Esophagus muscularis mucosa (tissue), 4 donors: ENCODE measurements at places on chromosomes 4 and X. TPM values are rescaled to one million over a fixed set of nuclear protein-coding genes. Genes with fewer than 3 reads are reported as not detected.

GRCh38 chr4:5050520-5051277 is 581 bp upstream of the STK32B start:
- H3K36me3 ChIP-seq: no peaks in the 10 kb centered on the region
- peak overlapping the region; percentile 65 for H3K4me3 ChIP-seq
- peaks cover 5% of the 10 kb centered on the region for H3K27me3 ChIP-seq

GRCh38 chrX:48472851-48473703 is 2.9 kb upstream of the FTSJ1 start:
- DNase-seq: no peak
- H3K27me3 ChIP-seq: no peaks in the 10 kb centered on the region
- no peak overlapping the region for H3K27ac ChIP-seq
- H3K36me3 ChIP-seq: no peaks in the 10 kb centered on the region

POLN gene
- total RNA-seq: 2.9 TPM

POU3F4 gene
- total RNA-seq: not detected

CPXCR1 gene
- not detected for total RNA-seq

- no peak overlapping the region for H3K27ac ChIP-seq
- H3K36me3 ChIP-seq: no peaks in the 10 kb centered on the region
- H3K27me3 ChIP-seq: no peaks in the 10 kb centered on the region
- no peaks in the 10 kb centered on the region for H3K4me1 ChIP-seq
- no peak for DNase-seq
Measured at GRCh38 chrX:7891928-7892327, 35.3 kb downstream of the PNPLA4 start.

GPM6B gene
- 33.2 TPM for total RNA-seq

DNA sequence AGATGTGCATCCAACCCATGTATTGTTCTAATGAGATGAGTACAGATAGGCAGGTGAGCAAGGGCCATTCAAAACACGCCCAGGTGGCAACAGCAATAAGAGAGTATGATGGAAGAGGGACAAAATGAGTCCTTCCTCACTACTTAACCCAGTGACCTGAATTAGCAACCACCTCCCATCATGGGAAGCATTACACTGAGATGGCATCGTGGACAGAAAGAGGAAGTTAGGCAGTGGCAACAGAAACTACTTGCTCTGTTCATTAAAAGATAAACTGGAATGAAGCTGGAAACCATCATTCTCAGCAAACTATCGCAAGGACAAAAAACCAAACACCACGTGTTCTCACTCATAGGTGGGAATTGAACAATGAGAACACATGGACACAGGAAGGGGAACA is 17.2 kb downstream of the RXFP1 start:
- H3K27me3 ChIP-seq: no peaks in the 10 kb centered on the region
- no peaks in the 10 kb centered on the region for H3K4me1 ChIP-seq
- H3K36me3 ChIP-seq: no peaks in the 10 kb centered on the region
- no peak for DNase-seq

OCIAD1 gene
- total RNA-seq: 95.8 TPM

SLC10A7 gene
- 6.2 TPM for total RNA-seq

PABPC1L2B gene
- total RNA-seq: not detected

VSIG4 gene
- 105 TPM for total RNA-seq

- no peaks in the 10 kb centered on the region for H3K36me3 ChIP-seq
- DNase-seq: no peak
- no peak overlapping the region for H3K27ac ChIP-seq
- no peak overlapping the region for H3K4me3 ChIP-seq
Measured at GRCh38 chr4:145299380-145300076, 119.1 kb upstream of the OTUD4 start.

DNA sequence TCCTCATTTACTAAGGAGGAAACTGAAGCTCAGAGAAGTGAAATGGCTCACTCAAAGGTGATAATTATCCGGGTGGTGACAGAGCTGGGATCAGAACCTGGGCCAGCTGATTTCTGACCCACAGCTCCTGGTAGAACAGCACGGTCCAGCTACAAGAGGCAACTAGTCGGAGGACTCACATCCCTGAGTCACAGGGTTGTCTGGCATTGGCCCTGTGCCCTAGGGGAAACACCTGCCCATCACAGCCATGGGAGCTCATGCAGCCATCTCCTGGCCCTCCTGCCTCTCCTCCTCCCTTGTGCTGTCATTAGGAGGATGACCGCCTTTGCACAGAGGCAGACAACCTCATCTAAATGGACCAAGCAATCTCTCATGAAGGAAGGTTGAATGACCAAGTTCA is 115.2 kb upstream of the TSPAN5 start:
- no peak for DNase-seq
- H3K27ac ChIP-seq: no peak overlapping the region
- H3K4me1 ChIP-seq: no peaks in the 10 kb centered on the region
- H3K36me3 ChIP-seq: no peaks in the 10 kb centered on the region

DNA sequence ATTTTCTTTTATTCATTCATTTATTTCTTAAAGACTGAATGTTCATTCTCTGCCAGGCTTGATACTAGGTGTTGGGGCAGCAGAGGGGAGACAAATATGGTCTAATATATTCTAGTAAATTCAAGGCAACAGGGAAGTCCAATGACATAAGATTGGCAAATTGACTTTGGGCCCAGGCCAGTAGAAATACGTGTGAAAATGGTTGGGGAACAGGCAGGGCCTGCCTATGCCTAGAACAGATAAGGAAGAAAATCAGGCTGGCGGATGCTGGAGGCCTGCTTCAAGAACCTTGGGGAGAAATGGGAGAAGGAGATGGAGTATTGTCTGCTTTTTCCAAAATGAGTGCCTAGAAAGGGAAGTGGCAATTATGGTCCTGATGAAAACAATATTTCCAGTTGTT is 108.6 kb downstream of the RTL5 start:
- H3K4me1 ChIP-seq: peaks cover 34% of the 10 kb centered on the region
- H3K27ac ChIP-seq: no peak overlapping the region
- DNase-seq: no peak
- no peaks in the 10 kb centered on the region for H3K36me3 ChIP-seq
